ENCODE measurements at places on chromosomes 16 and 17. TPM values are rescaled to one million over a fixed set of nuclear protein-coding genes. Genes with fewer than 3 reads are reported as not detected.

The FBXO39 gene
- total RNA-seq, result not detected

The ATP2C2 gene
- total RNA-seq, result not detected

The CTRB1 gene
- total RNA-seq, result not detected

The TBC1D26 gene
- total RNA-seq, result 0.46 TPM

The ASGR1 gene
- 1.3 TPM for total RNA-seq

The CLEC18A gene
- total RNA-seq, result 0.19 TPM

The NLRC3 gene
- total RNA-seq, result 12.6 TPM

The OR4D1 gene
- 0.08 TPM for total RNA-seq

The WDR90 gene
- total RNA-seq, result 87.3 TPM

Measured in activated CD8-positive, alpha-beta memory T cell treated with anti-CD3 and anti-CD28 coated beads for 36 hours (primary cell).